Stimulated activated CD4-positive, alpha-beta T cell treated with anti-CD3 and anti-CD28 coated beads, Interleukin-1b, Interleukin-23, amount 100 ng/mL, for 1 hour (primary cell): ENCODE measurements at places on chromosomes 16 and 17.

DNA sequence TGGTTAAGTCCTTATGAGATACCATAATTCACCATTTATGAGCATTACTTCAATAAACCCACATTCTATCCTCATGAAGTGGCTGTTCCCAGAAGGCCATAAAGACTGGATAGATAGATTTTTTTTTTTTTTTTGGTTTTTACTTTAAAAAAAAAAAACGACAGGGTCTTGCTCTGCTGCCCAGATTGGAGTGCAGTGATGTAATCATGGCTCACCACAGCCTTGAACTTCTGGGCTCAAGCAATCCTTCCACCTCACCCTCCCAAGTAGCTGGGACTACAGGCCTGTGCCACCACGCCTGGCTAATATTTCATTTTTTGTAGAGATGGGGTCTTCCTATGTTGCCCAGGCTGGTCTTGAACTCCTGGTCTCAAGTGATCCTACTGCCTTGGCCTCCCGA, 102.3 kb downstream of the XYLT1 start:
- DNase-seq = no peak

DNA sequence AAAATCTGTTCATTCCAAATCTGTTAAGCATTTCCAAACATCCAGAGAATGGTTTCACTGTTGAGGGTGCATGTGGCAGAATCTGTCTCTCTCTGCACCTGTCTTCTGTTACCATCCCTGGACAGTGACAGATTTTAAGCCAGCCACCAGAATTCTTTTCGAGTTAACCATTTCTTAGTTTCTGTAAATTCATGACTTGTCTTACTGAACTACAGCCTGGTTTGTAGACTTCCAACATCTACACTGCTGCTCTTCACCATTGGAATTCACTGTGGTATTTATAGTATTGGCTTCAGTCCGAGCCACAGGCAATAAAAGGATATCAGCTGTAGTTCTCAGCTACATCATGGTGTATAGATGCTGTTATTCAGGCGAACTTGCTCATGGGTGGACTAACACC, 47.6 kb downstream of the GOSR1 start:
- DNase-seq = no peak

GRCh38 chr17:57138956-57139576, 54.0 kb downstream of the AKAP1 start:
- no peak for DNase-seq

GRCh38 chr17:41324180-41325075, 8.9 kb upstream of the KRTAP17-1 start:
- DNase-seq = no peak

GRCh38 chr16:89618109-89618998, 4.9 kb downstream of the DPEP1 start:
- no peak for DNase-seq

DNA sequence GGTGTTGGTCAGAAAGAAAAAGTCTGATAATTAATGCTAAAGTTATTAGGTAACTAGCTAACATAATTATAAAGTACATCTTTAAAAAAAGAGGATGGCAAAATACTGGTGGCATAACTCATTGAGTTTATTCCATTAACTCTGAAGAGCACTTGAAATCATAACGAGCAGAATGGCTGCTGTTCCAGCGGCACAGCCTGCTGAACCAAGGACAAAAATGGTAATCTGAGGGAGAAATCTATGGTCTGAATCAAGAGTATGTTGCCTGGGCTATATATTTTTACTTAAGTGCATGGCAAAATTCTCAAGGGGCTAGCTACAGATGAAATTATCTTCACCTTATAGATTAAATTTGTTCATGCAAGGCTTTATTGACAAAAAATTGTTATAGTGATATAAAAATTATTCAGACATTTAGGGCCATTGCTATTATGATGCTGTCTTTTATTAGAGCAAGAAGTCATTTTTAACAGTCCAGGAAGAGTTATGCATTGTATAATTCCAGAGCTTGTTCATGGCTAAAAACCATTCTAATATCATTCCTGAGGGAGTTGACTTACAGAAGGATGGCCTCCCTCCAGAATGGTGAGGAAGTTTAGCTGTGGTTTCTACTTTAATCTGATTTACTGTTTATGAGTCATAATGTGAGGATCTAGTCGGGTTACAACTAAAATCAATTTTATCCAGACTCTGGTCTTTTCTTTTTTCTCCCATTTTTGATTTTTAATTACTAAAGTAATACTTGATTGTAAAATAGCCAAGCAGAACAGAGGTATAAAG, 41.4 kb upstream of the ANKFN1 start:
- no peak for DNase-seq

DNA sequence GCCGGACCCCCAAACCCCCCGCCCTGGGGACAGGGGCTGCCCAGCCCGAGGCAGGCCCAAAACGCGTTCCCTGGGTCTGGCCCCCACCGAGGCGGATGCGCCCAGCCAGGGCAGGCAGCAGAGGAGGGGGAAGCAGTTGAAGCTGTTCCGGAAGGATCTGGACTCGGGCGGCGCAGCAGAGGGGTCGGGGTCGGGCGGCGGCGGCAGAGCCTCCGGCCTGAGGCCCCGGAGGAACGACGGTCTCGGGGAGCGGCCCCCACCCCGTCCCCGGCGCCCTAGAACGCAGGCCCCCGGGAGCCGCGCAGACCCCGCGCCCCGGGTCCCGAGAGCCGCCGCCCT, 22.9 kb upstream of the ZFPM1 start:
- DNase-seq = no peak

GRCh38 chr16:5916711-5917191, 819.2 kb upstream of the EEF2KMT start:
- DNase-seq = no peak

DNA sequence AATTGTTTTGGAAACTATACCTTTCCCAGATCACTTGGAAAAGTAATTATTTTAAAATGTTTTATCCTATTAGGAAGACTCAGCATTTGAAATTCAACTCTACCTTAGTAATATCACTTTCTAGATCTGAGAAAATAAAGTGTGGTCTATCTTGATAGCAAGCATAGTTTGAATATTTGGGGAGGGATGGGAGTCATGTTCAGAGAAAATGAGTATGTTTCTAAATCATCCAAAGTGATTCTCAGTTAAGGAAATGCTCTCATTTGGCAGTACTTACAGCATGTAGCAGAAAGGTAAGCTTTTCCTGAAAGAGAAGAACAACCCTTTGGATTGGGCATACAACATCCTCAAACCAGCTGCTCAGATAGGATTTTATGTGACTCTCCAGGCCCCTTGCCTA, 6.9 kb downstream of the C17orf75 start:
- DNase-seq = no peak

DNA sequence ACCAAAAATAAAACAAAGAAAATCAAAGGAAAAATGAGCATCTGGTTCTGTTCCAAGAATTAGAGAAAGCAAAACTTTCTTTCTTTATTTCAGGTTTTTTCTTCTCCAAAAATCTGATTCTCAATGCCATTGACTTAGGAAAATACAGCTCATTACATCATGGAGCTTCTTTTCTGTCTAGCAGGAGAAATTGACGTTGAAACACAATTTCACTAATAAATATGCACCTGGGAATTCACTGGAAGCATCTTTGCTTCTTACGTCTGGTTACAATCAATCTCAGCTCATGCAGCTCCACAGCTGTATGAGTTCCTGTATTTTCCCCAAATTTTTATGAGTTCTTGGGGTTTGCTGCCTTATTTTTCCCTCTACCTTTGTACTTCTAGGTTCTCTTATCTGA, 1568.6 kb upstream of the GOT2 start:
- DNase-seq = no peak

DNA sequence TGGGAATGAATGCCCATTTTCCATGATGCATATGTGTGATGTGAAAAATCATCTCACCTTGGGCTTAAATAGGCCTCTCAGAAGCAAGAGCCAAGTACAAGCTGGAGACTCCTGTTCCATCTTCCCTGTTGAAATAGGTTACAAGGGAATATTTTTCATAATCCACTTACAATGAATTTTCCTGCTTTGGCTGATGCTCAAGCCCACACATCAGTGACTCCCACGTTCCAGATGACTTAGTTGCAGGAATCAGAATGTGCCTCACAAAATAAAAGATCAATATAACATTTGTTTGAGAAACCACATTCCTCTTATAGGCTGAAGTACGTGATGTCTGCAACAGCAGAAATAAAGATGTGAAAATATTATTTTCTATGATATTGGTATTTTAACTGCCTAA, 24.1 kb downstream of the ANKFN1 start:
- no peak for DNase-seq

DNA sequence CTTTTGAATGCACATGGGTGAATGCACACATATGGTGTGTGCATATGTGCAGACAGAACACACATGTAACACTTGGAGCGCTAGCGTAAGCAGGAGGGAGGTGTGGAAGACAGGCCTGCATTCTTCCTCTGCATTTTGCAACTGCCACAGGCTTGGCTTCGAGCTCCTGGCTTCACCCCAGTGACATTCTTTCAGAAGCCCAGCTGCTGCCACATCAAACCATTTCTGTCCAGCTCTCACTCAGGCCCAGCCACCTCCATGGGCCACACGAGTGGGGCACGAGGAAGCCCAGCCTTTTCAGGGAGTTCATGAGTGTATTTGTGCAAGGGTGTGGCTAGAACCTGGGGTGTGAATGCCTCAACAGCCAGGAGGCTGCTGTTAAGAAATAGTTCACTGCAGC, 18.8 kb downstream of the LGALS3BP start:
- DNase-seq = no peak

DNA sequence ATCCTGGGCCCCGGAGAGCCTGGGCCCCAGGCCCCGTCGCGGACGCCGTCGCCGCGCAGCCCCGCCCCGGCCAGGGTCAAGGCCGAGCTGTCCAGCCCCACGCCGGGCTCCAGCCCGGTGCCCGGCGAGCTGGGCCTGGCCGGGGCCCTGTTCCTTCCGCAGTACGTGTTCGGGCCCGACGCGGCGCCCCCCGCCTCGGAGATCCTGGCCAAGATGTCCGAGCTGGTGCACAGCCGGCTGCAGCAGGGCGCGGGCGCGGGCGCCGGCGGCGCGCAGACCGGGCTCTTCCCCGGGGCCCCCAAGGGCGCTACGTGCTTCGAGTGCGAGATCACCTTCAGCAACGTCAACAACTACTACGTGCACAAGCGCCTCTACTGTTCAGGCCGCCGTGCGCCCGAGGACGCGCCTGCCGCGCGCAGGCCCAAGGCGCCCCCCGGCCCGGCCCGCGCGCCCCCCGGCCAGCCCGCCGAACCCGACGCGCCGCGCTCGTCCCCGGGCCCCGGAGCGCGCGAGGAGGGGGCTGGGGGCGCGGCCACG, 36.8 kb upstream of the ZC3H18 start:
- DNase-seq = no peak

GRCh38 chr17:44384823-44385286, 4.6 kb downstream of the ITGA2B start:
- no peak for DNase-seq
